Kidney (tissue), 22 donors: ENCODE measurements at places on chromosomes 3 and 15. TPM values are rescaled to one million over a fixed set of nuclear protein-coding genes. Genes with fewer than 3 reads are reported as not detected.

Gene FNDC3B
- 185 TPM for total RNA-seq

DNA sequence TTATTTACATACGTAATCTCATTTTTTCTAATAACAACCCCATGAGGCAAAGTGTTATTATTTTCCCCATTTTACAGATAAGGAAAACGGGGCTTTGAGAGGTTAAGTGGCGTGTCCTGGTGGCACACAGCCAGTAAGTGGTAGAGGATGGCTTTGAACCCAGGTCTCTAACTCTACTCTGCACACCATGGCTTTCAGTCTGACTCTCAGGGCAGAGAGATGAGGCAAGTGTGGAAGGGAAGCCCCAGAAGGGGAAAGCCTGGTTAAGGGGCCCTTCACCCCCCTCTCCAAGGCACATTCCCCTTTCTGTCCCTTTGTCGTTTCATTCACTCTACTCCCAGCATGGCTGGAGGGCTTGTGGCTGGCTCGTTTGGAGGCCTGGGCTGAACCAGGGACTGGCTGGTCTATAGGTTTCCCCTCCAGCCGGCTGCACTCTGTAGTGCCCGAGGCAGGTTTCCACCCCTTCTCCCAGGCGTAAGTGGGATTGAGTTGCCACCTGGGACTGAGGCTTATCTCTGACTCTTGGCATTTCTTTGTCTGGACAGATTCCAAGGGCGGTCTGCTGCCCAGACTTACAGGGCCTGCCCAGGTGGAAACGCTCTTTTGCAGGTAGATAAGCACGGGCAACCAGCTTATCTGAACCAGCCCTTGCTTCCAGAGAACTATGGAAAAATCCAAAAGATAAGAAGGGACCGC, 12.1 kb downstream of the SEMA4B start:
- peak overlapping the region; percentile 76 for H3K27ac ChIP-seq
- peaks cover 25% of the 10 kb centered on the region for H3K4me1 ChIP-seq
- no peak overlapping the region for H3K4me3 ChIP-seq

Gene HCN4
- total RNA-seq, result 0.50 TPM

Gene ECE2
- total RNA-seq, result not detected
